Sigmoid colon (tissue), 7 donors: ENCODE measurements at places on chromosomes 2 and 18. TPM values are rescaled to one million over a fixed set of nuclear protein-coding genes. Genes with fewer than 3 reads are reported as not detected.

GRCh38 chr2:25276569-25277465 is 64.9 kb downstream of the DNMT3A start:
- no peaks in the 10 kb centered on the region for H3K27me3 ChIP-seq
- peaks cover 12% of the 10 kb centered on the region for H3K36me3 ChIP-seq
- H3K4me1 ChIP-seq, result no peaks in the 10 kb centered on the region
- H3K27ac ChIP-seq, result peak overlapping the region; percentile 77
- peak overlapping the region; percentile 57 for H3K4me3 ChIP-seq

DNA sequence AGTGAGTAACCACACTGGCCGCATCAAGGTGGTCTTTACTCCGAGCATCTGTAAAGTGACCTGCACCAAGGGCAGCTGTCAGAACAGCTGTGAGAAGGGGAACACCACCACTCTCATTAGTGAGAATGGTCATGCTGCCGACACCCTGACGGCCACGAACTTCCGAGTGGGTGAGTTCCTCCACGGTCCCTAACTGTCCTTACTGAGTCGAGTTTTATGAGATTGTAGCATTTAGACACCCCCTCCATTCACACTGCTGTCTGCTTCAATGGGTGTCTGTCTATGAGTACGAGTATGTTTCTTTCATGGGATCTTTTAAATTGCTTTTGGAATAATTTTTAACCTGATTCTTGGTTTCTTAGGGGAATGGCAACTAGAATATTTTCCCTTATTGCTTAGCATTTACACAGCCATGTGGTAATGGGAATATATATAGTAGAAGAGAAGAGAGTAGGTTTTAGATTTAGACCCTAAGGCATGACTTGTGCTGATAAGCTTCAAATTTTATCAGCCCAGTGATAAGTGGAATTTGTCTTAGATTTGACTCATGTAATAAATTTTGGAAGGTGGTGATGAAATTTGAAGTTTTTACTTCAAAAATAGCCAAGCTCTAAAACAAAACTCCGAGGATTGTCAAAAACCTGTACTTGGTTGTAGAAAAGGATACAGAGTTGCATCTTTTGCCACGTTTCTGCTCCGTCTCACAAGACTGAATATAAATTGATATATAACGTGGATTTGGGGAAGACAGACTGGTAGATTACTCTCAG is 188.2 kb downstream of the LTBP1 start:
- peak overlapping the region; percentile 53 for H3K4me3 ChIP-seq
- no peak for DNase-seq
- no peaks in the 10 kb centered on the region for H3K27me3 ChIP-seq
- peak overlapping the region; percentile 91 for H3K27ac ChIP-seq
- H3K36me3 ChIP-seq, result no peaks in the 10 kb centered on the region

DNA sequence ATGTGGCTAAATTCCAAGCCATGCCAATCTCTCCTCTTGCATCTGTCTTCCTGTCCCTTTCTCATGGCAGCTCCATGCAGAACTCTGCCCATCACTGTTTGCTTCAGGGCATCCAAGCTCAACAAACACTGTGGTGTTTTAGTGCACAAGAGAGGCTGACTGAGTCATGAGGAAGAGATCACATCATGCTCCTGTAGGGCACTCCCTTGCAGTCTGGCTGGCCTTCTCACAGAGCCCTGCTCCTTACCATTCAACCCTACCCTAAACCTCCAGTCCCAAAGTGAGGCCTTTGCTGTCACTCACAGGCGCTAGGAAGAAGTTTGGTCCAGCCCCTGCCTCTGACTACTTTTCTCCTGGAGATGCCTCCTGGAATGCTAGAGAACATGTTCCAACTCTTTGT is 194.0 kb downstream of the LRATD1 start:
- H3K4me1 ChIP-seq, result no peaks in the 10 kb centered on the region
- no peak for DNase-seq
- no peaks in the 10 kb centered on the region for H3K36me3 ChIP-seq
- H3K27me3 ChIP-seq, result no peaks in the 10 kb centered on the region

GRCh38 chr2:38474715-38475566 is 97.9 kb upstream of the ATL2 start:
- no peak for DNase-seq
- H3K27ac ChIP-seq, result peak overlapping the region; percentile 42
- H3K4me1 ChIP-seq, result peaks cover 5% of the 10 kb centered on the region
- H3K4me3 ChIP-seq, result no peak overlapping the region
- H3K27me3 ChIP-seq, result no peaks in the 10 kb centered on the region

GRCh38 chr2:229485857-229486256 is 214.8 kb upstream of the PID1 start:
- no peak overlapping the region for H3K4me3 ChIP-seq
- no peak for DNase-seq
- no peaks in the 10 kb centered on the region for H3K4me1 ChIP-seq
- no peak overlapping the region for H3K27ac ChIP-seq

- DNase-seq, result no peak
- H3K27me3 ChIP-seq, result no peaks in the 10 kb centered on the region
- H3K4me3 ChIP-seq, result no peak overlapping the region
- peaks cover 56% of the 10 kb centered on the region for H3K4me1 ChIP-seq
- H3K27ac ChIP-seq, result no peak overlapping the region
These were observed 13.9 kb downstream of the IWS1 start for GRCh38 chr2:127512362-127512761.

DNA sequence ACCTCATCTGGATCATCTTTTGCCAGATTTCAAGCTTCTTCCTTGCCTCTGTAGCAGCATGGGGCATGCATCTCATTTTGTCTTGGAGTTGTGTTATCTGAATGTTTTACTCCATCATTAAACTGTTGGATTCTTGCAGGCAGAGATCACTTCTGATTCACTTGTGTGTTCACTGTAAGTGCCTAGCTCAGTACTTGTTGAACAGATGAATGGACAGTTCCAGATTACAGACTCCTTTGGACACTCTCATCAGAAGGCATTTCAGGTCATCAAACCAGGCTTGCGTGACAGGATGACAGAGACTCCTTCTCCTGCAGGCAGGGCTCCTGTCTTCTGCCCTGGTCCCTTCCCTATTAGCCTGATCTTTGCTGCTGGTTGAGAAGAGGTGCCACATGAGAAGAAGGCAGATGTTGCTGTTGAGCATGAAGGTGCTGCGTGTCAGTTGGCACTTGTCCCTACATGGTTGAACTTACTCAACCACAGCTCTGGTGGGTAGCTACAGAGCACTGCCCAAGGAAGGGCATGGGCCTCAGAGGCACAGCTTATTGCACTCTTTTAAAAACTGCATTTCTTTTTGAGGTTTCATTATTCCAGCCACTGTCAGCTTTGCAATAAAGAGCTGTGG is 58.9 kb downstream of the INPP4A start:
- H3K36me3 ChIP-seq, result no peaks in the 10 kb centered on the region
- H3K27me3 ChIP-seq, result no peaks in the 10 kb centered on the region
- peak; percentile 43 for DNase-seq
- H3K4me3 ChIP-seq, result no peak overlapping the region

- H3K27me3 ChIP-seq, result no peaks in the 10 kb centered on the region
- DNase-seq, result no peak
- no peaks in the 10 kb centered on the region for H3K4me1 ChIP-seq
- H3K36me3 ChIP-seq, result no peaks in the 10 kb centered on the region
These were observed 79.8 kb upstream of the MBOAT2 start for GRCh38 chr2:9083287-9083686.

- H3K4me3 ChIP-seq, result no peak overlapping the region
- no peaks in the 10 kb centered on the region for H3K4me1 ChIP-seq
- no peaks in the 10 kb centered on the region for H3K27me3 ChIP-seq
- DNase-seq, result no peak
These were observed 332.1 kb upstream of the CDH20 start for GRCh38 chr18:61001138-61001537.

DNA sequence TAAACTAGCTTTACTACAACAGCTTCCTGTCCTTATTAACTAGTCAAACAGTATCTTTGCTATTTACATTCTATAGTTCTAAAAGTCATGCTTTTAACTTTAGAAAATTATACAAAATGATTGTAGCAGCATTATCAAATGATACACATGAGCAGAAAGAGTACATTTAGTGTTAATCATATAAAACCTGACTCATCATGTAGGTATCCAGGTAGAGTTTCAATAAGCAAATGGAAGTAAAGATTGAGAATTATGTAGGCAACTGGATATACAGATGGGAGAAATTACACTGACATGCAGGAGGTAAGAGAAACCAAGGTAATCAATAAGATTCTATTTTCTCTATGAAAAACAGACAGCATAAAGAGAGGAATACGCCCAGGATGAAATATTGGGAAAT is 33.8 kb downstream of the TRIP12 start:
- no peaks in the 10 kb centered on the region for H3K4me1 ChIP-seq
- no peak for DNase-seq
- H3K4me3 ChIP-seq, result no peak overlapping the region
- no peaks in the 10 kb centered on the region for H3K27me3 ChIP-seq
- no peak overlapping the region for H3K27ac ChIP-seq

- peaks cover 9% of the 10 kb centered on the region for H3K4me1 ChIP-seq
- no peaks in the 10 kb centered on the region for H3K27me3 ChIP-seq
- H3K27ac ChIP-seq, result no peak overlapping the region
- H3K4me3 ChIP-seq, result no peak overlapping the region
- DNase-seq, result no peak
These were observed 134.2 kb upstream of the CHAC2 start for GRCh38 chr2:53633441-53633840.

- no peaks in the 10 kb centered on the region for H3K36me3 ChIP-seq
- no peaks in the 10 kb centered on the region for H3K27me3 ChIP-seq
- H3K4me3 ChIP-seq, result no peak overlapping the region
These were observed 23.7 kb downstream of the FARP2 start for GRCh38 chr2:241379481-241380480.

- no peak overlapping the region for H3K4me3 ChIP-seq
- no peaks in the 10 kb centered on the region for H3K27me3 ChIP-seq
- H3K36me3 ChIP-seq, result no peaks in the 10 kb centered on the region
- no peak for DNase-seq
- H3K27ac ChIP-seq, result no peak overlapping the region
These were observed 152.3 kb downstream of the DIS3L2 start for GRCh38 chr2:232113821-232114220.

GRCh38 chr2:101508636-101509035 is 33.7 kb upstream of the RFX8 start:
- H3K4me1 ChIP-seq, result no peaks in the 10 kb centered on the region
- H3K36me3 ChIP-seq, result no peaks in the 10 kb centered on the region
- H3K27ac ChIP-seq, result no peak overlapping the region
- no peak overlapping the region for H3K4me3 ChIP-seq

DNA sequence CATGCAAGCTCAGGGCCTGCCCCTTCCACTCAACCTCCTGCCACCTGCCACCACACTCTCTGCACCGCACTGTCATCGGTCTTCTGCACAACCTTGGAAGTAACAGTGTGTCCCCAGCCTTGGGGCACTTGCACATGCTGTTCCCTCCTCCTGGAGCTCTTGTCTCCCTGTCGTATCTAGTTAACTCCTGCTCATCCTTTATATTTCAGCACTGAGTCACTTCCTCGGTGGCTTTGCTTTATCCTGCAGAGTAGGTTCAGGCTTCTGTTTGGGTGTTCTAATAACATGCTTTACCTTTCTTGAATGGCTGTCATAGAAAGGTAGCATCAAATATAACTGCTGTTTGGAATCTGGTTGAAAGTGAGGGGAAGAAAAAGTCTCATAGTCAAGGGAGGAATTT is 25.3 kb downstream of the PAX8 start:
- no peak overlapping the region for H3K27ac ChIP-seq
- H3K4me3 ChIP-seq, result no peak overlapping the region
- no peaks in the 10 kb centered on the region for H3K27me3 ChIP-seq
- no peaks in the 10 kb centered on the region for H3K4me1 ChIP-seq

DNA sequence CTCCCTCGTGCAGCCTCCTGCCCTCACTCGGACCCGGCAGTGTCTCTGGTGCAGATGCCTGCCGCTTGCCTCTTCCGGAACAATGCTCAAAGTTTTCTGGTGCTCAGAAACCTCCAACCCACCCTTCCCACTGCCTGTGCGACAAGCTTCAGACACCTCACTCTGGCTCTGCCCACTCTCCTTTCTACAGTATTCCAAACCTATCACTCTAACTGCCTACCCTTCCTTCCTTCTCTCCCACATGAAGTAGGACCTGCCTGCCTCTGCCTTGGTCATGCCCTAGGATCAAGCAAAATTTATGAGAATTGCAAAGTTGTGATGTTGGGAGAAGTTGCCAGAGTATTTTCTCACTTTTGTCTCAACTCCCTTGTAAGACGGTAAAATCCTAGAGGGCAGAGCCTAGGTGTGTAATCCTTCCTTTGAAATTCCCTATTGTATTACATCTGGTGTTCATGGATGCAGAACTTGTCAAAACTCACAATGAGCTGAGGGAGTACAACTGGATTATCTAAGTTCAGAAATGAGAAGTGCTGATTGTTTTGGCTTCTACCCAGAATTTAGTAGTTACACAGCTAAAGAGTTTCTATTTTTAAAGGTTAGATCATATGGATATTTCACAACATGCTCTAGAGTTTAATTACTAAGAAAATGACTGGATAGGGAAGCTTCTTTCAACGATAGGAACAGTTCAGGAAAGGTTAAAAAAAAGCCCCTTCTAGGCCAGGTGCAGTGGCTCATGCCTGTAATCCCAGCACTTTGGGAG is 7.2 kb downstream of the NPC1 start:
- no peak overlapping the region for H3K27ac ChIP-seq
- no peak for DNase-seq
- no peaks in the 10 kb centered on the region for H3K27me3 ChIP-seq
- H3K4me1 ChIP-seq, result peaks cover 19% of the 10 kb centered on the region

DNA sequence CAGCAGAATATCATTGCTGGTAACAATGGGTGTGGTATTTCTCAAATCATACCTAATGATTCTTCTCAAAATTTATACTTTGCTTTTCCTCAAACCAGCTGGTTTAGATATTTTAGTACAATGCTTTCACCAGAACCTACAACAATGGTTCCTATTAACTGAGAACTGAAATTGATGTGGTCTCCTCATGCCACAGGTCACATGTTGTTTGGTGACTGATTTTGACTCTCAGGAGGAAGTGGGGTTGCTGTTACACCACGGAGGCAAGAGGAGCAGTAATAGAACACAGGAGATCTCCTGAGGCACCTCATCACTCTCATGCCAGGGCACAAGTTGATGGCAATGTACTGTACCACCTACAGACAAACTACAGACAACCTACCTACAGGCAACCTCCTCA is 3.0 kb upstream of the CEP68 start:
- no peak for DNase-seq
- no peaks in the 10 kb centered on the region for H3K27me3 ChIP-seq
- H3K4me1 ChIP-seq, result no peaks in the 10 kb centered on the region
- H3K27ac ChIP-seq, result no peak overlapping the region
- H3K36me3 ChIP-seq, result no peaks in the 10 kb centered on the region

GRCh38 chr2:174587579-174587978 is 10.0 kb downstream of the WIPF1 start:
- DNase-seq, result no peak
- no peak overlapping the region for H3K4me3 ChIP-seq
- H3K27ac ChIP-seq, result peak overlapping the region; percentile 23
- no peaks in the 10 kb centered on the region for H3K36me3 ChIP-seq
- no peaks in the 10 kb centered on the region for H3K27me3 ChIP-seq
- no peaks in the 10 kb centered on the region for H3K4me1 ChIP-seq

- H3K4me3 ChIP-seq, result no peak overlapping the region
- no peaks in the 10 kb centered on the region for H3K36me3 ChIP-seq
- peak overlapping the region; percentile 61 for H3K27ac ChIP-seq
- no peaks in the 10 kb centered on the region for H3K27me3 ChIP-seq
- no peak for DNase-seq
These were observed 54.6 kb downstream of the IL1R2 start for GRCh38 chr2:102046135-102046986.

POTEI gene
- total RNA-seq, result not detected

DNAH6 gene
- total RNA-seq, result 0.54 TPM

ALPP gene
- total RNA-seq, result not detected

LOXL3 gene
- 7.8 TPM for total RNA-seq

GPAT2 gene
- 4.9 TPM for total RNA-seq

AGXT gene
- not detected for total RNA-seq

NOL4 gene
- total RNA-seq, result 1.4 TPM

FHOD3 gene
- total RNA-seq, result 18.5 TPM

LINC00305 gene
- not detected for total RNA-seq

ZSWIM2 gene
- not detected for total RNA-seq
